ENCODE measurements at places on chromosomes 5 and 9.

GRCh38 chr5:151675611-151676313 is 11.0 kb downstream of the SPARC start:
- no peak for DNase-seq

DNA sequence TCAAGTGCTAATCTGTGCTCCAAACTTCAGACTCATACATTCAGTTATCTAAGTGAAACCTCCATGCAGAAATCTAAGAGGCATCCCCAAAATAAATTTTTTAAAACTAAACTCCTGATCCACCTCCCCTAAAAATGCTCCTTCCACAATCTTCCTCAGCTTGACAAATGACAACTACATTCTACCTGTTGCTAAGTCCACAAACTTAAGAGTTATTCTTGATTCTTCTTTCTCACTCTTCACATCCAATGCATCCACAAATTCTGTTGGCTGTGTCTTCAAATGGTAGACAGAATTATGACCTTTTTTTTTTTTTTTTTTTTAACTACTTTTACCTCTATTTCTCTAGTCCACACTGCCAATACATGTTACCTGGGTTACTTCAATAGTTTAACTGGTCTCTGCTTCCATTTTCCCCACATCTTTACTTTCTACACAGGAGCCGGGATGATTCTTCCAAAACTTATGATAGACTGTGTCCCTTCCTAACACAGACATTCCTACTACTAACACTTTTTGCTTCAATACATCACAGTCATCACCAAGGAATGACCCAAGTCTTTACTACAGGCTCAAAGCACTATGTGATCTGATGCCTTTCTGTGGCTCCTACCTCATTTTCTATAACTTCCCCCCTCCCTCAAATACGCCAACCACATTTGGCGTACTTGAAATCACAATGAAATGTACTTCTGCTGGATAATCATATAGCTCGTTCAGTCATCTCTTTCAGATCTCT is 143.6 kb downstream of the PDE4D start:
- no peak for DNase-seq

GRCh38 chr9:37515620-37516258 is 30.0 kb downstream of the POLR1E start:
- DNase-seq, result no peak

DNA sequence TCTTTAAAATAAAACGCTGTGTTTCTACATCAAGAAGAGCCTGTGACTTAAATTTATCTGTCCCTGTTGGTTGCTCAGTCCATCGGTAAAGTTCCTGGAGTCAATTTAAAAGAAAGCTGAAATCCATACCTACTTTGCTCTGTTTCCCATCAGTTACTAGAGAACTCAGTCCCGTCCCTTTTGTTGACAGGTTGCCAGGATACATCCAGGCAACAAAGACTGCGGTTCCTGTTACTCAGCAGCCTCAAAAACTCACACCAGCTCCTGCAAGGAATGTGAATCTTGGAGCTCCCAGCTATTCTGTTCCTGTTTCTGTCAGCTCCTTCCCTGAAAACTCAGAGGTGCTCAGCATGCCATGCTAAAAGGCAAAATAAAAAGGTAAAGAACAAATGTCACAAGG is at the start of gene ZNF474:
Gene ZNF474 (plus strand): TSS at position 241 of the 400 bp plus-strand sequence. CDS start 22,445 bp downstream, outside the sequence.
- DNase-seq, result no peak

DNA sequence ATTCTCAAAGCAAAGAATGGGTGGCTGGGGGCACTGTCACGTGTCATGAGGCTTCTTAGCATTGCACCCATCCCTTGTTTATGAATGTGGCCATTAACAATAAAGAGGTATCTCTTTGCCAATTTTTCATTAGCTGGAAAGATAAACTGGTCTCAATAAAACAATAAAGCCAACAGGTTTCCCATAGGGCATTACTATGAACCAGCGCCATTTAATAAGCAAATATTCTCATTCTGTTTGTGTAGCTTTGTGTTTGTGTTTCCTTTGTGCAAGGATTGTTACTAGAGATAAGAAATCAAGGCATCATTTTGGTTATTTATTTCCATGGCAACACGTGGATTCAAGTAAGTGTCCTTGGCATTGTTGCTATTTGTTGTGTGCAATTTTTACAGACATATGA is 37.6 kb upstream of the CAST start:
- no peak for DNase-seq

- DNase-seq, result no peak
Measured at GRCh38 chr5:153991168-153991567, 47.5 kb downstream of the FAM114A2 start.

DNA sequence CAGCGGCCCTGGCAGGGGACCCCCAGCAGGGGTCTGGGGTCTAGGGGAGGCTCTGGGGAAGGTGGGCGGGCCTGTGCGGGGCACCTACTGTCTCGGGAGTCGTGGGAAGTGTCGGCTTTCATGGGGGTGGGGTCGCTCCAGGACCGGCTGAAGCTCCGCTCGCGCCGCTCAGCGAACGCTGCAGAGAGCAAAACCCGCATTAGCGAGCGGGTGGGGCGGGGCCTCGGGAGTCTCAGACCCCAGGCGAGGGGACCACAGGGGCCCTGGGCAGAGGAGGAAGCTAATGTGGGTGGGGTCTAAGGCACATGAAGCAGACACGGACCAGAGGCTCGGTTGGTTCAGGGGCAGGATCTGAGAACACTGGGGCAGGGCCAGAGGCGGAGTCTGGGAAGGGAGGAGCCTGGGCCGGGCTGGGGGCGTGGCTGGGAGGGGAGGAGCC is 5.5 kb downstream of the NSMF start:
- DNase-seq, result no peak

GRCh38 chr5:170257370-170257769 is 24.6 kb downstream of the C5orf58 start:
- no peak for DNase-seq

GRCh38 chr5:68565427-68565826 is 349.9 kb downstream of the PIK3R1 start:
- DNase-seq, result no peak

- DNase-seq, result no peak
Measured at GRCh38 chr5:68000805-68001204, 214.8 kb upstream of the PIK3R1 start.

DNA sequence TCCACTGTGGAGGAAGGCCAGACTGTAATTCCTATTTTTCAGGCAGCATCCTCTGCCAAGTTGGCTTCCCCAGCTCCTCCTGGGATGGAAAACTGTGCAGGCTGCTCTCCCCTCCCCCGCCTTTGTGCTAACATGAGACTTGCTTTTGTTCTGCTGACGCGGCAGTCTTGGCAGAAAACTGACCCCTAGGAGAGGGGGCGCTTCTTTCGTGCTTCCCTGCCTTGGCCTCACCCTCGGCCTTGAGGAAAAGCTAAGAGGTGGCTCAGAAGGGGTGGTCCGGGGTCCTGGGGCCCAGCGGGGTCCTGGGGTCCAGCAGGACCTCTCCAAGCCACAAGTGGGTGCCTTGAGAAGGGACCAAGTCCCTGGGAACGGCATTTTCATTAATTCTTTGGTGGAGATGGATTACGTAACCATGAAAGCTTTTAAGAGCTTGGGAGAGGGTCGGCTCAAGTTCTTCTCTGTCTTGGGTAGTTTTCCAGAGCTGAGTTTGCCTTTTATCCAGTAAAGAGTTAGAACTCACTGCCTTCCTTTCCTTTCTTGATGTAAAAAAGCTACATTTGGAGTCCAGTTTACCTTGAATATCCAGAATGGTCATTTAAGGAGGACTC is 51.0 kb downstream of the SH3PXD2B start:
- no peak for DNase-seq

DNA sequence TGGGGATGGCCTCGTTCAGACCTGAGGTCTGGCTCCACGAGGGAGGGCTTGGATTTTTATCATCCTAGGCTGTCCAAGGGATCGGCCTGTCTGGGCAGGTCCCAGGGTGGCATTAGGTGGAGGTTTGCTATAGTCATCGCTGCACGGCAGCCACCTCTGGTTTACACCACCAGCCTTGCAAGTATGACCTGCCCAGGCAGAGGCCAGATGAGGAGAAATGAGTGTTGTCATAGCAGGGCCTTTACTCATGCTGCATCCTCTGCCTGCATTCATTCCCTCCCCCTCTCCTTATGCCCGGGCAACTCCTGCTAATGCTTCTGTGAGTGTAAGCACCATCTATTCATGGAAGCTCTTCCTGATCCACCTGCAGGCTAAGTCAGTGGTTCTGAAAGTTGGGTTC is 15.3 kb upstream of the NDST1 start:
- DNase-seq, result no peak

- no peak for DNase-seq
Measured at GRCh38 chr9:127947841-127948710, 10.4 kb upstream of the DPM2 start.

GRCh38 chr9:87643107-87643650 is 82.7 kb upstream of the CTSL start:
- no peak for DNase-seq

- no peak for DNase-seq
Measured at GRCh38 chr9:91429501-91429900, 5.9 kb upstream of the NFIL3 start.

GRCh38 chr5:59873113-59873512 is 20.4 kb downstream of the PDE4D start:
- no peak for DNase-seq

- DNase-seq, result no peak
Measured at GRCh38 chr5:124477577-124477976, 268.9 kb downstream of the ZNF608 start.

GRCh38 chr5:34709861-34710673 is 53.9 kb downstream of the RAI14 start:
- DNase-seq, result no peak

DNA sequence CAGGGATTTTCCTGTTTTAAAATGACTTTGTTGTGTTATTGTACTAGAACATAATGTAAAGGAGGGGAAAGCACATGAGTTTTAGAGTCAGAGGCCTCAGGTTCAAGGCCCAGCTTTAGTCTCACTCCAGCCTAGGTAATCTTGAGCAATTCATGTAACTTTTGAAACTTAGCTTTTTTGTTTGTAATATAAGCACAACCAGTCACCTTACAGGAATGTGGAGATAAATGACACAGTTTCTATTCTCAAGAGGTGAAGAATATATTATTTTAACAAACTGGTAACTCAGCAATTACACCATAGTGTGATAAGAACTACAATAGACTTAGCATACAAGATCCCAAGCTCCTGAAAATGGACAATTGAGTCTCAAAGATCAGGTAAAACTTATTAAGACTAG is 51.2 kb downstream of the ADAMTS19 start:
- DNase-seq, result no peak

DNA sequence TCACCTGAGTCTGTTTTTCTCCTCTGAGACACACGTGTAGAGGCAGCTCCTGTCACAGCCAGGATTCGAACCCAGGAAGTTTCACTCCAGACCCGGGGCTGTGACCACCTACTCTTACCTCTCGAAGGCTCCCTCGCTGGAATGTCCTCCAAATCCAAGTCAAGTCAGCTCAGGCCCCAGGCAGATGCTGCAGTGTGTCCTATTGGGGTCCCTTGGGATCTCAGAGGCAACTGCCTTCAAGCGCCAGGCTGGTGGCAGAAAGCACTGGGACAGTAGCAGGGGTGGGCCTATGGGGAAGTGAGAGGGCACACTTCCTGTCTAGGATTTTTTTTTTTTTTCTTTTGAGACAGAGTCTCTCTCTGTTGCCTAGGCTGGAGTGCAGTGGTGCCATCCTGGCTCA is 762 bp upstream of the ST6GALNAC4 start:
- DNase-seq, result no peak

DNA sequence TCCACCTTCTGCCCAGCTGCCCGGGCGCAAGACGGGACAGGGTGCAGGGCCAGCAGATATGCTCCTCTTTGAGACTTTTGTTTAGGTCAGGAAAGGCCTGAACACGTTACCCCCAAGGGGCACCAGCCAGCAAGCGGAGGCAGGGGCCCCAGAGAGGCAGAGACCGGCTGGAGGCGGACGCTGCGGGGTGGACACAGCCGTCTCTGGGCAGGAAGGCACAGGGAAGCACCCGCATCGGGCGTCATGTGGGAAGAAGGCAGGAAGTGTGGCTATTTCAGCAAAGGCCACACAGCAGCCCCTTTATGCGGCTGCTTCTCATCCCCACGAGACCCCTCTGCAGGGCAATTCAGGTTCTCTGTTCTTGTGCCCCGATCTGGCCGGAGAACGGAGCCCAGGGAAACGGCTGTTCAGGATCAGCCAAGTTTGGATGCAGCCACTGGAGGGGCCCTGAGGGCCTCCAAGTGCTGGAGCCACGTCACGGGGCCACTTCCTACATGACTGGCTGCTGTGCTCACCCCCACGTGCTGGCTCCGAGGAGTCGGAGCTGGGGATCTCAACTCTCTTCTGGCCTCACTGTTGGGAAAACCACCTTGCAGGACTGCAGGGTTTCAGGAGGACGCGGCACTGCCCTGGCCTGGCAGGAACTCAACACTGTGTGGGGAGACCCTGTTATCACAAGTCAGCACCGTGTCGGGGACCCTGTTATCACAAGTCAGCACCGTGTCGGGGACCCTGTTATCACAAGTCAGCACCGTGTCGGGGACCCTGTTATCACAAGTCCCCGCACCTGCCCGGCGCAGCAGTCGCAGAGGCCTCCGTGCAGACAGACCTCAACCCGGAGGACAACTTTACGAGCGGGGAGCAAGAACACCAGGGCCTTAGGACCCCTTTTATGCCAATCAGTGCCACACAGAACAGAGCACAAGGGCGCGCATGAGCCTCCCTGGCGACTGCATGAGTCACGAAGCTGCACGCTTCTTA is 44.4 kb downstream of the SLC12A7 start:
- no peak for DNase-seq

GRCh38 chr9:123562844-123563346 is 206.9 kb downstream of the CRB2 start:
- DNase-seq, result peak; percentile 28

DNA sequence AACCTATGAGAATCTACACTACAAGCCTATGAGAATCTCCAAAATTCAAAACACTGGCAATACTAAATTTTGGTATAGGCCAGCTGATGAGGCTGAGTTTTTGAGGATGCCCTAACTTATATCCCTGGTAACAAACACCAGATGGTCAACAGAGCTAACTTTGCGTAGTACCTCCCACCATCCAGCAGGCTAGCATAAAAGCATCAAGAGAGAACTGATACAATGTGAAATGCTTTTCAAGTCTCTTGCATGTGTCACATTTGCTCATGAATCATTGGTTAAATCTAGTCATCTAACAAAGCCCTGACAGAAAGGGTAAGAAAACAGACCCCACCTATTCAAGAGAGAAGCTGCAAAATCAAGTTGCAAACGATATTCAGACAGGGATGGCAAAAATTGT is 1609.7 kb upstream of the CDH9 start:
- no peak for DNase-seq

Measured in AML-193 (cell line).